NCI-H510A (cell line): ENCODE measurements at places on chromosomes 16 and 17.

GRCh38 chr17:42392692-42393415 lies 4.6 kb upstream of the STAT3 start:
- no peak for DNase-seq

GRCh38 chr17:75341784-75342486 lies 52.7 kb upstream of the SLC25A19 start:
- DNase-seq: no peak

GRCh38 chr16:8816967-8817655 lies 19.5 kb downstream of the PMM2 start:
- DNase-seq: no peak

GRCh38 chr16:51950118-51950780 lies 596.7 kb downstream of the TOX3 start:
- DNase-seq: no peak

GRCh38 chr17:45742251-45742650 lies 41.9 kb upstream of the CRHR1 start:
- no peak for DNase-seq

GRCh38 chr17:8628609-8629169 lies 1.8 kb downstream of the MYH10 start:
- DNase-seq: no peak

GRCh38 chr17:40522250-40522960 lies 21.0 kb upstream of the TNS4 start:
- no peak for DNase-seq

DNA sequence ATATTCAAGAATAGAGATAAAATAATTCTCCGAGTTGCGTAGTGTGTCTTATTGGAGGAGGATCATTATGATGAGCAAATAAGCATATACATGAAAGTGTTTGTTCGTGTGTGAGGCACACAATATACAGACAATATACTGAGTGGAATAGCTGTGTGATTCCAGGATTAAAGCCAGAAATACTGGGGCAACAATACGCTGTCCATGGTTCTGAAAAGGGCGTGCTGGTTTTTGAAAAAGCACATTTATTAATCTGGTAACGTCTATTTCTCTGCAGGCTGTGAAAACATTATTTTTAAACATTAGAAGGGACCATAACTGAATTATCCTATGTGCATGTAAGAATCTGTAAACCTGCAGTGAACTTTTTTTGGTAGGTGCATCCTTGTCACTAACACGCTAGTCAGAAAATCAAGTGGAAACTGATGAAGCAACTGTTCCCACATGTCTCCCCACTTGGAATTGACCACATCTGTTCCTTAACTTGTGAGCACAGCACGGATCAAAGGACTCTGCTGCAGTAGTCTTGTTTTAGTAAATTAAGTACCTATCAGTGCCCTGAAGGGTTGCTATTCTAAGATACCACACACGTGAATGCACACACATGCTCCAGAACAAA lies 346.0 kb downstream of the GRIN2A start:
- DNase-seq: no peak

DNA sequence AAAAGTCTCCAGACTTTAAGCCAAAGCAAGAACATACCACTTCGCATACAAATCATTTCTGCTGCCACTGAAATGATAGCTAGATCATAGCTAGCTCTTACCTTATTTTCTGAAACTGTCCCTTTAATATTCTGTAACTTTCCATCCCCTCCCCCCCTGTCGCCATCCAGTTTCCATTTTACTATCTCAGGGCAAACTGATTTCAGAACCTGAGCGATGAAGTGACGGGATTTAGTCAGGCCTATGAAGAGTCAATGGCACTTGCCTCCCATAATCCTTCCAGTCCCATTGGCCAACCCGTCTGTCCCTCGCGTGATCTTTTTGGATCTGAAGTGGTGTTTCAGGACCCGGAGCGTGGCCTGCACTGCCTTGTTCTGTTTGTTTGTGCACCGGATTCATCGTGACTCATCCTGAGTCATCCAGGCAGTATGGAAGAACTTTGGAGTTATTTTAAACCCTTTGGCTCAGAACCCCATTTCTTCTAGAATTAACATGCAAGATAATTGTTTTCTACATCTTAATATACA lies 199.8 kb upstream of the CHMP6 start:
- no peak for DNase-seq

GRCh38 chr16:69131167-69131838 lies 1.1 kb downstream of the CHTF8 start:
- DNase-seq: no peak

- DNase-seq: no peak
These were observed 113.6 kb downstream of the SMG6 start for GRCh38 chr17:2190014-2190413.

- DNase-seq: no peak
These were observed 10.1 kb upstream of the KRT28 start for GRCh38 chr17:40809721-40810421.

DNA sequence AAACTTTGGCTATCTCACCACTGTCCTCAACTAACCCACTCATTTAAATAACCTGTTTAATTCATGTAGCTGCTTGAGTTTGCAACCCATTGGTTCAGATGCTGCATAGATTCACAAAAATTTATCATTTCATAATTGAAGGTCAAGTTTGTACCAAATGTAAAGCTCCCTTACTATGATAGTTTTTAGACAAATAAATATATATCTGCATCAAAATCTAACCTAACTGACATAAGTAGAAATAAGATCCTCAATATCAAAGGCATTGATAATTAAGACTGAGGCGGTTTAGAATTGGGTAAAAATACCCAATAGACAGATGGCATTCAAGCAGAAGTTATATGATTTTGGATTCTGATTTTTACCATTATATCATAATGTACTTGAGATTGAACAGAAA lies 132.9 kb upstream of the NACA2 start:
- DNase-seq: no peak

DNA sequence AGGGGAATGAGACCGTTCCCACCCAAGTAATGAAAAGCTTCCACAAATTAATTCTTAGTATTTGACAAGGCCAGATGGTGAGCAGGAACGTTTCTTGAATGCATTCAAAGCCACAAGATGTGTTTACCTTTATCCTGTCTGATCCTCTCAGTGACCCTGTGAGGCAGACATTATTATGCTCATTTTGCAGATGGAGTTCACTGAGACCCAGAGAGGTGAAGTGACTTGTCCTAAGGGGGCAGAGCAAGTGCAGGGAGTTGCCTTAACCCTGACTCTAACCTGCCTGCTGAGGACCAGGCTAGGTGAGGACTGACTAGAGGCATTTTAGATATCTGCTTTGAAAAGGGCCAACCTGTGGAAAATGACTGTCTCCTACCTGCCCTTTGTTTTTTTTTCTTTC lies 156.7 kb downstream of the HAPSTR1 start:
- no peak for DNase-seq
